Airway epithelial cell (primary cell): ENCODE measurements at places on chromosomes 12 and 14. TPM values are rescaled to one million over a fixed set of nuclear protein-coding genes. Genes with fewer than 3 reads are reported as not detected.

Gene AMN
- 1.1 and 3.8 TPM in 2 replicates for total RNA-seq

Gene MIP
- total RNA-seq: not detected in 2 replicates

Gene RTN1
- total RNA-seq: 0.98 TPM in 1 of 2 replicates, not detected in the other

Gene TTLL5
- 11.6 and 14.0 TPM in 2 replicates for total RNA-seq

Gene FGF6
- not detected in 2 replicates for total RNA-seq

Gene NFE2
- not detected in 2 replicates for total RNA-seq

Gene RCOR1
- total RNA-seq: 23.7 and 29.8 TPM in 2 replicates

Gene GNB3
- 0.28 and 0.92 TPM in 2 replicates for total RNA-seq

Gene KRT5
- total RNA-seq: 10,625 and 11,680 TPM in 2 replicates

Gene VASH1
- 0.21 and 1.3 TPM in 2 replicates for total RNA-seq

Gene ENO2
- total RNA-seq: 8.0 and 11.1 TPM in 2 replicates

Gene HOXC12
- not detected in 2 replicates for total RNA-seq

Gene GYS2
- total RNA-seq: not detected in 2 replicates

Gene STXBP6
- total RNA-seq: not detected in 2 replicates

Gene TAS2R42
- total RNA-seq: not detected in 2 replicates

Gene PLA2G1B
- total RNA-seq: not detected in 2 replicates

Gene HELB
- total RNA-seq: 0.84 and 1.1 TPM in 2 replicates

Gene TAS2R46
- not detected in 2 replicates for total RNA-seq

Gene VCPKMT
- 2.0 and 5.2 TPM in 2 replicates for total RNA-seq

Gene GALNT16
- total RNA-seq: 0.07 TPM in 1 of 2 replicates, not detected in the other

Gene DCAF4
- 9.9 and 13.5 TPM in 2 replicates for total RNA-seq

Gene ADAM21
- 0.14 and 1.2 TPM in 2 replicates for total RNA-seq

Gene OR10AD1
- total RNA-seq: not detected in 2 replicates

Gene FOXG1
- total RNA-seq: not detected in 2 replicates

Gene KLRD1
- total RNA-seq: under 0.01 TPM in 2 replicates

Gene KCNJ8
- 0.14 and 0.33 TPM in 2 replicates for total RNA-seq

Gene SERPINA9
- not detected in 2 replicates for total RNA-seq

Gene ZDHHC22
- total RNA-seq: not detected in 2 replicates

Gene GARIN6
- not detected in 2 replicates for total RNA-seq
